ENCODE measurements at places on chromosomes 2 and 18. TPM values are rescaled to one million over a fixed set of nuclear protein-coding genes. Genes with fewer than 3 reads are reported as not detected.

DNA sequence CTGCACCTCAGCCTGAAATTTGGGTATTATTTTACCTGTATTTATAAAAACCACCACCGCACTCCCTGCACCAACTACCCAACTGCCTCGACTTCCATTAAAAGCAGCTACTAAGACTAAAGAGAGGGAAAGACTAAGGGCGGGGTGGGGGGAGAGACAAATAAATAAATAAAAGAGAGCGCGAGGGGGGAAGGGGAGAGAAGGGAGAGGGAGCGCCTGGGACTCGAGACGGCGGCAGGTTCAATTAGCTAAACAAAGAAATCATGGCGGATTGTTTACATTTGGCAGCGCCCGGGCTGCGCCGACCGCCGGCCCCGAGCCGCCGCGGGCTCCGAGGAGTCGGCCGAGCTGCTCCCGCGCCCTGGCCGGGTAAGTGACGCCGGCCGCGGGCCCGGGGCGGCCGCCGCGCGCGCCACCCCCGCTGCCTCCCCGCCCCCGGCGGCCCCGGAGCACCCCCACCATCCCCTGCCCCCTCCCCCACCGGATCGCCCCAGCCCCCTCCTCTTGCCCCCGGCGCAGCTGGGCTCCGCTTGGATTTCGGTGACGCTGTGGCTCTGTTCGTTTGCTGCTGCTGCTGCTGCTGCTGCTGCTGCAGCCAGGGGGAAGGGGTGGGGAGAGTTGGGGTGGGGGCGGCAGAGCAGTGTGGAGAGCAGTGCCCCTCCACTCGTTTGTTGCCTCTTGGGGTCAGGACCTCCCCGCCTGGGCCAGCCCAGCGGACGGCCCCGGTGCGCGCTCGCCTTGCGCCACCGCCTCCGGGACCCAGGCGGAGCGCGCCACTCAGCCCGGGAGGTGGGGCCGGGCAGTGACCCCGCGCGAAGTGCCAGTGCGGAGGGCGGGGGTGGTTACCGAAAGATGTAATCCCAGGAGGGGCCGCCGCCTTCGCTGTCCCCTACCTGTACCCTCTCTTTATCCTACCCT lies 187.2 kb upstream of the FANCL start:
- DNase-seq = peak; percentile 15

DNA sequence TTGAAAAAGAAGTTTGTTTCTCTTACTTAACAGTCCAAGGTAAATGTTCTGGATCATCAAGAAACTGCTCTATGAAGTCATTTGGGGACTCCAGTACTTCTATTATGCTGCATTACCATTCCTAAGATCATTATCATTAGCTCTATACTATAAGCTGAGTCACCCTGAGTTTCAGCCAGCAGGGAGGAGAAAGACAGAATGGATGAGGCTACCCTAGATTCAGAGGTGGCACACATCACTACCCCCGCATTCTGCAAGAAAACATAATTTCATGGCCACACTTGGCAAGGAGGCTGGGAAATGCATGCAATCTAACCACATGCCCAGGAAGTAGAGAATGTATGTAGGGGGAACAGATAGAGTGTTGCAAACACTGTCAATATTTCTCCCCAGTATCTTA lies 16.6 kb upstream of the LNPK start:
- DNase-seq = no peak

DNA sequence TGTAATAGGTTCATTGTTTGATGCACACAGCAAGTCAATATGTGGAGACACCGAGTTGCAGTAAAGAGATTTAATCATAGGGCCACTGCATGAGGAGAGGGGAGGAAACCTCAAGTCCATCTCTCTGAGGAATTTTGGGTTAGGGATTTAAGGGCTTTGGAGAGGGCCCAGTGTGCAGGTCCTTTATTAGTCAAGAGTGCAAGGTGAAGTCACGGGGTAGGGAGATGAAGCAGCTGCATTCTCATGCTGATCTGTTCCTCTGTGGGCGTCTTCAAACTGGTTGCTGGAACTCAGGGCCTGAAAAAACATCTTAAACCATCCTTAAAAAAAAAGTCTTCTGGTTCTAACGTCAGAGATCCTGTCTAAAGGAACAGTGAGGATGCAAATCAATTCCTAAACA lies 131.6 kb downstream of the NXPH2 start:
- DNase-seq = no peak

GRCh38 chr2:171297956-171298355 lies 135.8 kb downstream of the METTL8 start:
- no peak for DNase-seq

DNA sequence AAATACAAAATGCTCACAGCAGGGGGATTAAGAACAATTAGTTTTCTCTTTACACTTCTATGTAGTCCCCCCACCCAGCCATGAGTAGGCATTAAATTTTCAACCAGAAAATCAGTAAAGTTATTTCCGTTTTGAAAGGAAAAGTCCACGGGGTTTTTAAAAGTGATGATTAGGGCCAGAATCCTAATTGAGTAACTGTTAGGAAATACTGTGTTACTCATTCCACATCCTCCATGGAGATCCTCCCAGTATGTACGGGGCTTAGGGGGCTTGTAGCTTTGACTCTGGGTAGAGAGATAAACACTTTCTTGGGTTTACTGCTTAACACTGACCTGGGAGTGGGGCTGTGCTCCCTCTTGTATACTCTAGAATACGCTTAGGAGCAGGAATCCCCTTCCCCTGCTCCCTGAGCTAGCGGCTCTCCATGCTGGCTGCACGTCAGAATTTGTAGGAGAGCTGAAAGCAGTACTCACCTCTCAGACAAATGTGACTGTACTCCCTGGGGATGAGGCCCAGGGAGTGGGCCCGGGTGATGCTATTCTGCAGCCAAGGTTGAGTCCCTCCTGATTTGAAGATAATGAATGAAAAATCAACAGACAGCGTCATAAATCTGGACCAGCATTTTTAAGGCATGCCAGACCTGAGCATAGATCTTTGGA lies 100.5 kb downstream of the SLC4A3 start:
- DNase-seq = no peak

DNA sequence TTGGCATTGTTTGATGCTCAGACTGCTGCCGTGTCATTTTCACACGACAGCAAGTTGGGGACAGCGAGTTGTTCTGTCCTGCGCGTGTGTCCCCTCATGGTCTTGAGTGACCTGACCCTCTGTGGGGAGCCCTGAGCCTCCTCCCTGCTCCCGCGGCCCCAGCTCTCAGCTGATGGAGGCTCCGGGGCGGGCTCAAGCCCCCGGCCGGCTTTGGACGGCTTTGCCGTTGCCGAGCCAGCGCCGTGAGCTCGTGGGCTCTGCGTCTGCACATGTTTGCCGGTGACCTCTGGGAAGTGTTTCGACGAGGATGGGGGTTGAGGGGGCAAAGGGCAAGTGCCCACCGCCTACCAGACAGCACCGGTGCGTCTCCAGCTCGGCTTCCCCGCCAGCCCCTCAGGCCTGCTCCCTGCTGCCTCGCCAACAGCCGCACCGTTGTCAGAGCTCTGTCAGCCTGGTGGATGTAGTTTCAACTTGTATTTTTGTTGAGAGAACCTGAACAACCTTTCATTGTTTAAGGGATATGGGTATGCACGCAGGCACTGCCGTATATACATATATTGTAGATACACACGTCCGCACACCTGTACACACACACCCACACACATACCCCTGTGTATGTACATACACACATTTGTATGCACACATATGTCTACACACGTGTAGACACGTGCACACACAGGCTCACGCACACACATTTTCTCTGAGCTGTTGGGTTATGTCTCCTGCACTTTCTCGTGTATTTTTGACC lies 13.7 kb downstream of the PDCD1 start:
- DNase-seq = no peak

GRCh38 chr2:5472673-5473072 lies 219.5 kb upstream of the SOX11 start:
- DNase-seq = no peak

- peak; percentile 8 for DNase-seq
Observed at GRCh38 chr2:120227111-120227991, 4.2 kb upstream of the TMEM185B start.

- no peak for DNase-seq
Observed at GRCh38 chr2:137706786-137707613, 257.3 kb upstream of the HNMT start.

DNA sequence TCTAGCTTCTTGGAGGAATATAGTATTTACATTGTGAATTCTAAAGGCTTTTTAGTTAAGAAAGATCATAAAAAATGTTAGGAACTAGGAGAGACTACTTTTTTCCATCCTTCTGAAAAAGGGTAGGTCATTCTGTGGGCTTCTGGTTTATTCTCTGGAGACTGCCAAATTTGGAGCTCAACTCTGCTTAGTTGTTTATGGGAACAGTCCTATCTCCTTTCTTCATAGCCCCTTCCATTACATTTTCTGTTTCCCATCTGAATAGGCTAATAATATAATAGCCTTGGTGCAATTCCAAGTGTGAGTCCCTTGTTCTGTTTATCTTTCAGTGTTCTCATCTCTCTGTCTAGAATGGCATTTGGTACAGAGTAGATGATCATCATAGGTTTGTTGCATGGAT lies 15.6 kb downstream of the LAMA3 start:
- DNase-seq = no peak

DNA sequence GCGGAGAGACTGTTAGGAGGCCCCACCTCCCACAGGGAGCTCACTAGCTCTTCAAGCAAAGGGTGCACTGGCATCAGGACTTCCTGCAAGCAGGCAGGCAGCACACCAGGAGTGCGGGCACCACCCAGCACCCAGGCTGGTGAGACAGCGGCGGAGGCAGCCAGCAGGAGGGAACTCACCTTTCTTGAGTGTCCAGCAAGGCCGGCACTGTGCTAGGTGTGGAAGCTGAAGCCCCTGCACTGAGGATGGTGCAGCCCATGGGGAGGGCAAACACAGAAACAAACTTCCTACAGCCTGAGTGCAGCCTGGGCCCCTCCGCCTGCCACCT lies 100.7 kb upstream of the ID2 start:
- no peak for DNase-seq

GRCh38 chr18:11268153-11268552 lies 118.8 kb upstream of the PIEZO2 start:
- DNase-seq = no peak

DNA sequence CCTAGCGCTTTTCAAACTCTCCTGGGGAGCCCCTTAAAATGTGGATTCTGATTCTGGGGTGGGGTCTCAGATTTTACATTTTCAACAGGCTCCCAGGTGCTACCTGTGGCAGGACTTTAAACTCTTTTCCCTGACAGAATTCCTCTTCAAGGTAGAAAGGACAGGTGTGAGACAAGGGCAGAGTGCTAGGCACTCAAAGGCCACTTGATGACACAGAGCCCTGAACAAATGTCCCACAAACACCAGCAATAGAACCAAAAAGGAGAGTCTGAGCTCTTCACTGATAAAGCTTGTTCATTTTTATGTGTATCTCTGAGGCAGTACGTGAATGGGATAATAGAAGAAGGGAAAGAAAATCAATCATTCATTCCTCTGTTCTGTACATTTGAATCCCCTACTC lies 77.7 kb upstream of the PELI1 start:
- DNase-seq = no peak

- DNase-seq = no peak
Observed at GRCh38 chr2:105691947-105692390, 52.7 kb upstream of the NCK2 start.

GRCh38 chr2:50594233-50594632 lies 437.7 kb downstream of the NRXN1 start:
- no peak for DNase-seq

DNA sequence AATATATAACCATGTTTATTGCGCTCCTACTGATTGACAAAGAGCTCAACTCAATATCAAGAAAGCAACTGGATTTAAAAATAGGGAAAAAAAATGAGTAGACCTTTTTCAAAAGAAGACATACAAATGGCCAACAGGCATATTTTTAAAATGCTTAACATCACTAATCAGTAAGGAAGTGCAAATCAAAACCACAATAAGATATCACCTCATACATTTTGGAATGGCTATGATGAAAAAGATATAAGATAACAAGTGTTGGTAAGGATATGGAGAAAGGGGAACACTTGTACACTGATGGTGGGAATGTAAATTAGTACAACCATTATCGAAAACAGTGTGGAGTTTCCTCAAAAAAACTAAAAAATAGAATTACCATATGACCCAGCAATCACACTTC lies 5.6 kb upstream of the GALNT5 start:
- DNase-seq = no peak

- DNase-seq = no peak
Observed at GRCh38 chr2:105517814-105518705, 119.2 kb upstream of the FHL2 start.

DNA sequence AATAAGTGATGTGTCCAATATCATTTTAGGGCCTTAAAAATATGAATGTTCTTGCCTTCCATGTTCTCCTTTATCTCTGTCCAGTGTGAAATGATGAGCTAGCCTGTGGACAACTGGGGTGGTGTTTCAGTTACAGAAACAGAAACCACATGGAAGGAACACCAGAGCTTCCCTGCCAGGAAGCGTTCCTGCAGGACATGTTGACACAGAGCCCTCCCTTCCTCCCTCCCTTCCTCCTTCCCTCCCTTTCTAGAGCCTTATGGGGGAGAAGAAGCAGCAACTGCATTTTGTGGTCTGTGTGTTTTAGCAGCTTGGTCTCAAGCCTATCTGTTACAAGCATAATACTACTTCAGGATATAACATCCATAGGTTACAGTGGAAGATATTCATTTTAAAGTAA lies 539.7 kb upstream of the NETO1 start:
- DNase-seq = no peak

- DNase-seq = no peak
Observed at GRCh38 chr2:56133931-56134629, 49.7 kb upstream of the CCDC85A start.

DNA sequence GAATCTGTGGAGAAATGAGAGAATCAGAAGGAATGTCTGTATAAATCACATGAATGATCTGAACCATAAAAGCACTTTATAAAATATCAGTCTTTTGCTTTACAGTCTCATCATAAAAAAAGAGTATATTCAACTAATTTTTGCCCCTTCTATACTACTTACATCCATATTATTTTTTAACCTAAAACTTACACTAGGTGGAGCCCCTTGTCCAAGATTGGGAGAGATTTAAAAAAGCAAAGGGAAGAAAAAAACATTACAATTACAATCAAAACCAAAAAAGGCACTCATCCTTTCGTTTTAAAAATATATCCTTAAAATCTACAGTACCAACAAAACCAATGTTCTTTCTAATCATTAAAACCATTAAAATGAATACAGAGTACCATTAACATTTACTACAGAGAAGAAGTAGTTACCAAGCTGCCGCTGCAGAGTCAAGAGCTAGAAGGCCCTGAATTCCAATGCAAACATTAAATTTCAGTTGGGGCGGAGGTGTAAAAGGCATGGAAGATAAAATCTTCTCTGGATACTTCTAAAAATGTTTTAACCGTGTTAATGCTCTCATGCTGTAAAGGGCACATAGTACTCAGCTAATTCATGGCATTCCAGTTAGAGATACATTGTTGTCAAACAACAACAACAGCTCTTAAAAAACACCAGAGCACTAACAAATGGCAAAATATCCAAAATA lies 56.7 kb upstream of the EPB41L3 start:
- no peak for DNase-seq

The HSBP1L1 gene
- 18.4 TPM for total RNA-seq

The CERKL gene
- 0.12 TPM for total RNA-seq

The GPR75 gene
- total RNA-seq = 2.1 TPM

The CKAP2L gene
- 0.11 TPM for total RNA-seq

The SNORC gene
- total RNA-seq = 0.83 TPM

The HAAO gene
- total RNA-seq = 8.8 TPM

The TLX2 gene
- total RNA-seq = not detected
